ENCODE measurements at places on chromosomes 2 and 18.

- no peak for DNase-seq
Measured at GRCh38 chr18:8461544-8461943, 147.7 kb upstream of the RAB12 start.

GRCh38 chr2:196291426-196291825, 120.0 kb upstream of the STK17B start:
- no peak for DNase-seq

DNA sequence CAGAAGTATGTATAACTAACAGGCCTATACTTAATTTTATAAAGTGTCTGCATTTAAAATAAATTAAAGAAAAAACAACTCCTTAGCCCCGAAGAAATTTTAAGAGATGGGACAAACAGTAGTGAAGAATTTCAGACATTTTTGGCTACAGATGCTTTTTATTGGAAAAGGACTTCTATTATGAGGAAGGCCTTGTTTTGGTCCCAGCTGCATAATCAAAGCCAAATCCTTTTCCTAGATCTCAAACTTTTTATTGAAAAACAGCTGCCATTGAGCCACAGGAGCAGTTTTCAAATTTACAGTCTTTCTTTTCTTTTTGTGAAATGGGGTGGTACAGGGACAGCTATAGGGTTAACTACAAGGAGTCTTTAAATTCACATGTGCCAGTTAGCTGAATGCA, 51.3 kb upstream of the SETBP1 start:
- no peak for DNase-seq

DNA sequence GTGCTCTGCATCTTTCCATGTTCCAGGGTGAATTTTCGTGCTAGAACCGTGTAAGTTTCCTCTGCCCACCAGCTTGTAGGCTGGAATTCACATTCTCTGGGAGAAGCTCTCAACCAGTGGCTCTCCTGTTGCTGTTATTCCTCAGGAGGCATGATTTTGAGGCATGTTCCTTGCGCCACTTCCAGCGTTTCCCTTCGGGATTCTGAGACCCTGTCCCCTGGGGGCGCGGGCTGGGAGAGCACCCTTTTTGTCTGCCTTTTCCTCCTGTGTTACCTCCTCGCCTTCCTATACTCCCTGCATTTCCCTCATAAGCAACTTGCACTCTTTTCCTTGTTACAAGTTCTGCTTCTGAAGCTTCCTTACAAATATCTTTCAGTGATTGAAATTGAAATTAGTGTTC, 156.4 kb downstream of the PTPRM start:
- DNase-seq, result no peak

DNA sequence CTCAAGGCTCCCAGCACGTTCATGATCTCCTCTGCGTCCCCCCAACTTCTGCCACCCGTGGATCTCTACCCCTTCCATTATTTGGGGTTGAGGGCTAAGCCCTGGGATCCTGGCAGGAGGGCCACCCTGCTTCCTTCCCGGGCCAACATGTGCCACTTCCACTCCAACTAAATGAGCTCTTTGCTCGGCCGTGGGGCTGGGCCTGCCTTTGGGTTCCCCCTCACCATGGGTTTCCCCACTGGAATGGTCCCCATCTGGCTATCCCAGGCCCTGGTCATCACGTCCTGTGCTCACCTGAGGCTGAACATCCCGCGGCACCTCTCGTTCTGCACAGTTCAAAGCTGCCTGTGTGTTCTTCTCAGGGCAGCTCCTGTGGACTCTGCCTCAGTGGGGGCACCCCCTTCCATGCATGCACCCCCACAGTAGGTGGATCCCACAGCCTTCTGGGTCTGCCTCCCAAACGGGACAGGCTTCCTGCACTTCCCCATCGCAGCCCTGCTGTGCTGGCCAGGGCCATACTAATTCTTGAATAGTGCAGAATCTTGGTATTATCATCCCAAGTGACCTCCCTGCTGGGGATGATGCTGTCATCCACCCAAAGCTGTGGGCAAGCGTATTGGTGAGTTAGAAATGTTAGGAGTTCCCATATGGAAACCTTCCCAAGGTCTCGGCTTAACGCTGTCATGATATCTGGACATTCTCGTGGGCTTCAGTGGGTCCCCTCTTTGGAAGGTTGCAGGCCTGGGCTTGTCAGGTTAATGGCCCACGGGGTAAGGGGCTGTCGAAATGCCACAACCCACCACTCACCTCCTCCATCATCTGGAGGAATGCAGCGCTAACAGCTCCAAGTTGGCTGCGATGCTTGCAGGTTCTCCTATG, 150.5 kb upstream of the TWIST2 start:
- DNase-seq, result no peak

GRCh38 chr2:75324141-75324540, 124.8 kb upstream of the TACR1 start:
- DNase-seq, result no peak

GRCh38 chr2:70340075-70340474, 38.2 kb upstream of the FAM136A start:
- DNase-seq, result no peak

- DNase-seq, result no peak
Measured at GRCh38 chr2:199764273-199764800, 86.7 kb downstream of the FTCDNL1 start.

DNA sequence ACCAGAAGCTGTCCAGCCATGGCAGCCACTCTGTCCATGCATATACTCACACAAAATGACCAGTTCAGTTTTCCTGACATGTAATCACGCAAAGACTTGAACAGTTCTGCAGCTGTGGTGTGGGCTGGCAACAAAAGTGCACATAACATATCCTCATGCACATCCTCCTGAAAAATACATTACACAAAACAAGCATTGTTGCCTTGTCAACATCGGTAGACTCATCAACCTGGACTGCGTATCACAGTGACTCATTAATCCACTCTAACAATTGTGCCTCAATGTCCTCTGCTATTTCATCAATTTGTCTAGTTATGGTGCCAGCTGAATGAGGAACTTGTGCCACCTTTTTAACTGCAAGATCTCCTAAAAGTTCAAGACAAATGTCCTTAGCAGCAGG, 19.5 kb downstream of the RBKS start:
- no peak for DNase-seq

DNA sequence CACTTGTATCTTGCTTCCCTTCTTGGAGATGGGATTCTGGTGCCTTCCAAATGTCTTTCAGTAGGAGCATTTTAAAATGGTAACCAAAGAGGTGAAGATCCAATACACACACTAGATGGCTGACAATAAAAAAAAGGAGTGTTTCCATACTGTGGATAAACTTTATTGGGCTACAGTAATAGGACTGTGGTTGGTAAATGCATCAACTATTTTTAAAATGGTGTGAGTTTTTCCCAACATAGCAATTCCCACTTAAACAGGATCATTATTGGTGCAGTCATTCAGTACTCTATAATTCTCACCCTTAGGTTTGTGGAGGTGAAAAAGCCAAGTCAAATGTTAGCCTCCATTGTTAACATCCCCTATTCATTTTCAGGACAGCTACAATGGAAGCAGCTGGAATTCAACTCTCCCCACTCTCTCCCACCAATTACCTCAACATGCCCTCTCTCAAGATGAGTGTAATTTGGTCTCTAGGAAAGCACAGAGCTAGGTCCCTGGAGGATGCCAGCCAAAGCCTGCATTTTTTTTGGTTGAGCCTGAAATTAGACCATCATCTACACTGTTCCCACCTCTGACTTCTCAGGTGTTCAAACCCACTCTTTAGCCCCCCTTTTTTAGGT, 273.3 kb downstream of the TCF4 start:
- DNase-seq, result no peak

GRCh38 chr2:192228685-192229084, 34.0 kb upstream of the TMEFF2 start:
- no peak for DNase-seq

GRCh38 chr2:100998235-100998573, 3.9 kb upstream of the RPL31 start:
- no peak for DNase-seq

DNA sequence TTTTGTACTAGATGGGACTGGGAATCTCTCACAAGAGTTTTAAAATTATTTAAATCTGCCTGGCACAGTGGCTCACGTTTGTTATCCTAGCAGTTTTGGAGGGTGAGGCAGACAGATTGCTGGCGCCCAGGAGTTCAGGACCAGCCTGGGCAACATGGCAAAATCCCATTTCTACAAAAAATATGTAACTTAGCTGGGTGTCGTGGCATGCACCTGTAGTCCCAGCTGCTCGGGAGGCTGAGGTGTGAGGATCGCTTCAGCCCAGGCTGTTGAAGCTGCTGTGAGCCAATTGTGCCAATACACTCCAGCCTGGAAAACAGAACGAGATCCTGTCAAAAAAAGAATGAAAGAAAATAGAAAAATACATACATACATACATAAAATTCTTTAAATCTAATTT, 685.7 kb upstream of the PIK3C3 start:
- no peak for DNase-seq

DNA sequence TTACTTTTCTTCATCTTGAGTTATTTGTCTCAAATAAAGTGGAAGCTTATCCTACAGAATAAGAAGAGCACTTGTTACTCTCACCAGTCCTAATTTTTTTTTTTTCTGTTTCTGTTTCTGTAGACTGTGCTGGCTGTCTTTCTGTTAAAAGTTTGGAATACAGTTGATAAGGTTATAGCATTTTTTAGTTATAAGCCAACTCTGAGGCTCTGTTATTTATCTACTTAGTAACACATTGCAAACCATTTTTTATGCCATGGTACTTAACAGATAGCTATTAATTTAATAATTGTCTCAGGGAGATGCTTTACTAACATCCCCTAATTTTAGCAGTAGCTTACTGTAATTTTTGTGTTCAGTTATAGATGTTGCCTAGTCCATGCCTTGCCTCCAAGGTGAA, 37.9 kb downstream of the CREB1 start:
- DNase-seq, result no peak

DNA sequence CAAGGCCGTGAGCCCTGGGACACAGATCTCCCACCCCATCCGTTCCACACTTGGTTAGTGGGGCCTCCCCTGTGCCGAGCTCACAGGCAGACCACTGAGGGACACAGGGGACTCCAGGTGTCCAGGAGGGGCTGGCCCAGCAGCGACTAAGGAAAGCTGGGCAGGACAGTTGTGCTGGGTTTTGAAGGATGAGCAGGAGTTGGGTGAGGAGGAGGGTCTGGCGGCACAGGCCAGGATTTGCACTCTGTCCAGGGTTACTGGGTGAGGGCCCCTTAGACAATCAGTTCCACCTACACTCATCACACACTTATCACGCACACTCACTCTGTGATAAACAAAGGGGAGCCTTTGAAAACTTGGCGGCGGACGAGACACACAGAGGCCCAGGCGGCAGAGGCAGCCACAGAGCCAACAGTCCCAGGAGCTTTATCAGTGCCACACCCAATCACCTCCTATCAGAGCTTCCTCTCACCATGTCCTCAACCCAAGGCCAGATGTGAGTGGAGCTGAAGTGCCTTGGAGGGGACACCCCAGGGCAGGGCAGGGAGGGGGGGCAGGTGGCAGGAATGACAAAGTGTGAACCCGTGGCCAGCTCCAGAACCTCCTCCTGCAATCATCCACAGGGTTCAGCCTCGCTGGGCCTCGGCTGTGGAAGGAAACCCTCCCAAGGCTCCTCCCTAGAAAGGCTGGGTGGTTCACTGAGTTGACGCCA, 26.6 kb downstream of the BIN1 start:
- DNase-seq, result no peak

GRCh38 chr2:121293450-121294325, 8.7 kb upstream of the TFCP2L1 start:
- DNase-seq, result no peak

GRCh38 chr2:176110415-176111308, 3.6 kb downstream of the HOXD11 start:
- no peak for DNase-seq

DNA sequence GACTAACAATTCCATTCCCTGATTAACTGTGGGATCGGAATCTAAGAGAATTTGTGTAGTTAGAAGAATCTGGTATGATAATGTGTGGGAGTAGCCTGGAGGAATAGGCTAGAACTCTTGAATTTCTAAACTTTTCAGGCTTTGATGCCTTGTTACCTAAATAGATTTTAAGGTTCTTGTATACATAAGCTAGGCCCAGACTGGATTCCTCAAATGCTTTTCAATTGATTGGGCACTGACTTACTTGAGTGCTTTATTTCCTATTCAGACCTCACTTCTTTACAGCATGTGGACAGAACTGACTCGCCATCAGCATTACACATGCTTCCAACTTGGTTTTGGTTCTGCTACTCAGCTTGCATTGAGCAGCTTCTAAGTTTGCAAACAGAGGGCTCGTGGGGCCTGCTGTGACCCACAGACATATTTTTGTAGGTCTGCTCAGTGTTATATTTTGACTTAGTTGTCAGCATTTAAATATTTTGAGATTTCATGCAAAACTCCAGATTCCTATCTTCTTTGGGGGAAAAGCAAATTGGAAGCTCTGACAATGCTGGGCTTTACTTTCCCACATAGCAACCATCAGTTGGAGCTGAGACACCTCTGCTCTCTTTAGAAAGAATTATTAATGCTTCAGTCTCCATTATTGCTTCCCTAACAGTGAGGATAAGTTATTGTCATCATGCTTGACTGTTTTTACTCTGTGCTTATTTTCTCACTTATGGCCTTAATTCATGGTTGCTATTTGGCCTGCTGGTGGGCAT, 5.7 kb downstream of the PARD3B start:
- DNase-seq, result no peak

DNA sequence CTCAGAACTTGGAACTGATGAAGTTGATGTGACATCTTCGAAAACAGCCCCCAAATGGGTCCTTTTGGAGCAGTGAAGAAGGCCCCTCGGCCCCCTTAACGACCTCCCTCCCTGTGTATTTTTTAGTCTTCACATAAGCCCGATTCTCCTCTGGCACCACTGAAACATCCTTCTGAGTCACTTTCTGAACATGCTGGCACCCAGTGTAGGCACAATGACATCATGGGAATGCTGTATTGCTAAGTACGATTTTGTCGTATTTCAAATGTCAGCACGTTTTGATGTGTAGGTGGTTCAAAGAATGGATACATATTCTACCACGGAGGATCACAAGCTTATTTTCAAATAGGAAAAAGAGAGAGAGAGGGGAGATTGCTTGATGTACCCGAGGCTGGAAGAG, 111.7 kb upstream of the RIOK3 start:
- no peak for DNase-seq

DNA sequence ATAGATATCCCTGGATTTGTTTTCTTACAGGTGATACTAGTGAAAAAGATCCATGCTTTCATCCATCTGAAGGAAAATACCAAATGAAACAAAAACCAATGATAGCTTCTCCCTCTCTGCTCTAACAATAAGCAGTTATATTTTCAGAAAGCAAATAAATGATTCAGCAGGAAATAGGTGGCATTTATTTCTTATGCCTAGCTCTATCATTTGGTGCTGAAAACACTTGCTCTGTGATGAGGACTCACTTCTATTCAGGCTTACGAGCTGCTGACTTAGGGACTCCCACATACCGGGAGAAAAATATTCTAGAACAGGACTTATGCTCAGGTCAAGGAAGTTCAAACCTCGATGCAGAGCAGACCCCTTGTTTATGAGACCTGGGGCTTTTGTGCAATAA, 142.6 kb downstream of the SETBP1 start:
- DNase-seq, result no peak

Measured in right kidney (tissue), 9 donors.